Activated T-cell treated with anti-CD3 and anti-CD28 coated beads, Interleukin-2, amount 50 U/mL, for 1 hour (primary cell): ENCODE measurements at places on chromosomes 3 and 15.

GRCh38 chr3:152291649-152292066, 22.9 kb downstream of the MBNL1 start:
- no peak for DNase-seq

DNA sequence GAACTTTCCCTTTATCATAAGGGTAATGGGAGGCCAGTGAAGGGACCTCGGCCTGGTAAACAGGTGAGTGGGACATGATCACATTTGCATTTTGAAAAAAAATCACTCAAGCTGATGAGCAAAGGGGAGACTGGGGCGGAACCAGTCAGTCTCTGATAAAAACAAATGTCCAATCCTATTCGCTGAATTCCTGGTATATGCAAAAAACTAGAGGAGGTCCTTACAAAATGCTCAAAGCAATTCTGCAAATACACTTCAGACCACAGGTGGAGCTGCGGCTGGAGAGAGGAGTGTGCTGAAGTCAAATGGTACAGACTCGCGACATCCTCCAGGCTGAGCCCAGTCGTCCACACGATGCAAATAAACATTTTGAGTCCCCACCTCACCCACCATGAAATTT, 166.7 kb downstream of the FOXP1 start:
- no peak for DNase-seq

DNA sequence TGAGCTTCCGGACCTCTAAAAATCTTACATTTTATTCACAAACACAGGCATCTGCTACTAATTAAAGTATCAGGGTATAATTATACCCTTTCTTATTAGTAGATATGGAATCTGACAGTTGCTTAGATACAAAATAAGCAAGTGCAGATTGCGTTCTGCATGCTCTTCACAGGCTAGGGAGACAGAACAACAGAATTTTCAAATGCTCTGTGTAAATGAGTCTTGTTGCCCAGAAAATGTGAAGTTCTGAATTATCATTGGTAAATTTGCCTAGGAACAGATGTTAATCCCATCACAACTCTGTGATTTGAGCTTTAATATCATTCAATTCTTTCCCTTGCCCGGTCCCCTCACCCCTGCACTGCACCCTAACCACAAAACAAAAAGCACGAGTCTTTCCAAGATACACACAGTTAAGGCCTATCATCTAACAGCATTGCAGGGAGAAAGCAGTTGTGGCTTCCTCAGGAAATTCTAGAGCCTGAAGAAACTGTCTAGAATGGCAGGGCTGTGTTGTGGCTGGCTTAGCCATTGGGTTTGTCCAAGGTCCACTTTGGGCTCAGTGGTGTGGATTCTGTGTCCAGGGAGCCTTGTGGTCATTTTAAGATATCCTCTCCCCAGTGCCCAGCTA, 119.8 kb downstream of the PDCD6IP start:
- no peak for DNase-seq

GRCh38 chr3:78963771-78964170, 804.0 kb downstream of the ROBO1 start:
- DNase-seq: no peak

GRCh38 chr15:87215100-87215499, 1041.4 kb downstream of the NTRK3 start:
- no peak for DNase-seq

- no peak for DNase-seq
Measured at GRCh38 chr3:193813501-193813830, 220.5 kb downstream of the OPA1 start.

GRCh38 chr15:64000183-64000951, 45.9 kb downstream of the DAPK2 start:
- no peak for DNase-seq

DNA sequence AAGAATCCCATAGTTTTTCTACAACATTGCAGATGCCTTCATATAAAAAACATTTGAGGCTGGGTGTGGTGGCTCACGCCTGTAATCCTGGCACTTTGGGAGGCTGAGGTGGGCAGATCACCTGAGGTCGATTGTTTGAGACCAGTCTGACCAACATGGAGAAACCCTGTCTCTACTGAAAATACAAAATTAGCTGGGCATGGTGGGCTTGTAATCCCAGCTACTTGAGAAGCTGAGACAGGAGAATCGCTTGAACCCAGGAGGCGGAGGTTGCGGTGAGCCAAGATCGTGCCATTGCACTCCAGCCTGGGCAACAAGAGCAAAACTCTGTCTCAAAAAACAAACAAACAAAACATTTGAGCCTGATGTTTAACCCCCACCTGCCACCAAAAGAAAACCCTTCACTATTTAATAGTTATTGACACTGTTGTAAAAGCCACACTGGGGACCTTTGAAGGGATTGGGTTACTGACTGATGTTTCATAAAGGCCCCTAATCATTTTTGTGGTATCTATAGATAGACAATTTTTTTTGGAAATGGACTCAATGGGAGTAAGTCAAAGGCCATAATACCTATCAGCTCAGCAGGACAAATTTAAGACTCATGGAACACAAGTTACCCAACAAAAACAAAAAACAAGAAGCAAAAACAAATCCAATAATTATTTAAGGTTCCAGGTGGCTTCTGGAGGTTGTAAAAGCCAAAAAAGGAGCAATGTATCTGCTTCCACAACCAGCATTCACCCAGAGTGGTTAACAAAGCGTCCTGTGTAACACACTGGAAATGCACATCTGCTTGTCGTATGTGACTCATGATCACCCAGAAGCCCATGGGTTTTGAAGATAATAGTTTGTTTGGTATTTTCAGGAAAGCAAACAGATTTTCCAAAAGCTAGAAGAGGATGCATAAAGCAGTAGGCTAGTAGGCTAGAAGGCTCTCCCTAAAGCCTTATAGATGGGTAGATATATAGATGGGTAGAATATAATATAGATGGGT, 41.2 kb downstream of the CDCP1 start:
- no peak for DNase-seq

GRCh38 chr3:187072511-187072910, 66.8 kb downstream of the RPL39L start:
- DNase-seq: no peak

DNA sequence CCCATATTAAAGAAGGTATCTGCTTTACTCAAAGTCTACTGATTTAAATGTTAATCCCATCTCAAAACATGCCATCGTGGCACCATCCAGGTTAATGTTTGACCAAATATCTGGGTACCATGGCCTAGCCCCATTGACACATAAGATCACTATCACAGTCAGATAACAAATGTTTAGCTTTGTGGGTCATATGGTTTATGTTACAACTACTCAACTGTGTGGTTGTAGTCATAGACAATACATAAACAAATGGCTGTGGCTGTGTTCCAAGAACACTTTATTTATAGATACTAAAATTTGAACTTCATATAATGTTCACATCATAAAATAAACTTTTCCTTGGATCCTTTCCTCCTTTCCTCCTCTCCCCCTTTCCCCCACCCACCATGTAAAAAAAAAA, 9.8 kb upstream of the SNRPN start:
- DNase-seq: no peak

- no peak for DNase-seq
Measured at GRCh38 chr3:131216801-131217200, 164.8 kb upstream of the NUDT16 start.

GRCh38 chr3:41101231-41101630, 98.1 kb upstream of the CTNNB1 start:
- DNase-seq: no peak

GRCh38 chr3:157077565-157077991, 82.4 kb downstream of the CCNL1 start:
- no peak for DNase-seq
